Activated gamma-delta T cell treated with anti-CD3 and anti-CD28 coated beads, Interleukin-2, amount 50 U/mL, for 16 hours (primary cell): ENCODE measurements at places on chromosomes 13 and 19.

- no peak for DNase-seq
Measured at GRCh38 chr13:23509781-23510543, 60.2 kb upstream of the TNFRSF19 start.

DNA sequence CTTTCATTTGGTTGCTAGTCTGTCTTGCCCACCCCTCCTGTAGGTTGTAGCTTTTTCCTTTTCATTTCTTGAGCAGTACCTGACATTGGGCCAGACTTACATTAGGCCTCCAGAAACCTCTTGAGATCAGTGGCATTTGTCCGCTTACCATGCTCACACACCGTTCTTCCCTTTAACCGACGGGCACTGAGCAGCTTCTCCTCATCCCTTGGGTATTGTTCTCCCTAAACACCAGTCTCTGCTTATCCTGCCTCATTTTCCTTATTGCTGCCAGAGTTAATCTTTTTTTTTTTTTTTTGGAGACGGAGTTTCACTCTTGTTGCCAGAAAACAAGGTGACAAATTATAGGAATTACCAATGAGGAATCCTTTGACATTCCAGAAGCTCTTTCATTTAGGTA, 27.2 kb upstream of the KCTD4 start:
- DNase-seq, result no peak

GRCh38 chr13:88675347-88675996, 1004.3 kb downstream of the SLITRK5 start:
- DNase-seq, result no peak

DNA sequence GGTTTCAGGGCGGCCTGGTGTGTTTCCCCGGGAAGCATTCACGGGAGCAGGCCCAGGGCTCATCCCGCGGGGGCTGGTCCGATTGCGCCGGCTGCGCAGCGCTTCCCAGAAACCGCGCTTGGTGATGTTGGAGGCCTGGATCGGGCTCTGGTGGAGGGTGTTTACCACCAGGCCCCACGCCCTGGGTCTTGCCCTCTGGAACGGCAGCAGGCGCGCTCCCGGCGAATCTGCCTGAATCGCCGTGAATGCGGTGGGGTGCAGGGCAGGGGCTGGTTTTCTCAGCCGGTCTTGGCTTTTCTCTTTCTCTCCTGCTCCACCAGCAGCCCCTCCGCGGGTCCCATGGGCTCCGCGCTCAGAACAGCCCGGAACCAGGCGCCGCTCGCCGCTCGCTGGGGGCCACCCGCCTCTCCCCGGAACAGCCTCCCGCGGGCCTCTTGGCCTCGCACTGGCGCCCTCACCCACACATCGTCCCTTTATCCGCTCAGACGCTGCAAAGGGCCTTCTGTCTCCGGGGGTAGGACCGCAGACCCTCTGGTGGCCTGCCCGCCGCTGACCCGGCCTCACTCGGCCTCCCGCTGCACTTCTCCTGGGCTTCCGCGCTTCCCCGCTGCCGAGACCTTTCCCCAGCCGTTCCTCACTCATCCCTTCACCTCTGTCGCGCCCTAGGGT, 69.4 kb upstream of the GJB6 start:
- no peak for DNase-seq
